Lower leg skin (tissue), 4 donors: ENCODE measurements at places on chromosomes 1 and 21. TPM values are rescaled to one million over a fixed set of nuclear protein-coding genes. Genes with fewer than 3 reads are reported as not detected.

The S100A1 gene
- total RNA-seq = 33.5 TPM

The GBP7 gene
- total RNA-seq = not detected

The PGLYRP4 gene
- 10.2 TPM for total RNA-seq

The SELP gene
- total RNA-seq = 0.44 TPM

The ARHGAP30 gene
- total RNA-seq = 14.8 TPM

The GJA5 gene
- 6.6 TPM for total RNA-seq

The DENND2C gene
- total RNA-seq = 43.0 TPM

The BLACAT1 gene
- not detected for total RNA-seq

The CFAP107 gene
- 0.27 TPM for total RNA-seq

The AZIN2 gene
- total RNA-seq = 13.7 TPM

The SGIP1 gene
- total RNA-seq = 0.39 TPM

The MPZ gene
- total RNA-seq = 8.7 TPM

The ISG15 gene
- 12.9 TPM for total RNA-seq

The F3 gene
- 69.2 TPM for total RNA-seq

The STK40 gene
- total RNA-seq = 59.5 TPM

- no peak for DNase-seq
Measured at GRCh38 chr1:98047171-98047570, 126.3 kb upstream of the DPYD start.

DNA sequence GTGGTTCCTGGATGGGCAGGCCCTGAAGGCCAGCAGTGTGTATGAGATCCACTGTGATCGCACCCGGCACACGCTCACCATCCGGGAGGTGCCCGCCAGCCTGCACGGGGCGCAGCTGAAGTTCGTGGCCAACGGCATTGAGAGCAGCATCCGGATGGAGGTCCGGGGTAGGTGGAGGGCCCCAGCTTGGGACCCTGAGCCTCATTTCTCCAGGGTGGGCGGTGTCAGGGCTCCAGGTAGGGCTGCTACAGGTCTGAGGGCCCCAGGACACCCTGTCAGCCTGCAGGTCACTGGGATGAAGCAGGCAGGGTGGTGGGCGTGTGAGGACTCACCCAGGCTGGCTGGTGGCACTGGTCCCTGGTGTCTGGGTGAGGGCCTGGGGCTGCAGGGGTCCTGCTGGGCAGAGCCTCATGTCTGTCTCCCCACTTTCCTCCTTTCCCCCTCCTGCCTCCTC is 7.8 kb downstream of the OBSCN start:
- DNase-seq = no peak

DNA sequence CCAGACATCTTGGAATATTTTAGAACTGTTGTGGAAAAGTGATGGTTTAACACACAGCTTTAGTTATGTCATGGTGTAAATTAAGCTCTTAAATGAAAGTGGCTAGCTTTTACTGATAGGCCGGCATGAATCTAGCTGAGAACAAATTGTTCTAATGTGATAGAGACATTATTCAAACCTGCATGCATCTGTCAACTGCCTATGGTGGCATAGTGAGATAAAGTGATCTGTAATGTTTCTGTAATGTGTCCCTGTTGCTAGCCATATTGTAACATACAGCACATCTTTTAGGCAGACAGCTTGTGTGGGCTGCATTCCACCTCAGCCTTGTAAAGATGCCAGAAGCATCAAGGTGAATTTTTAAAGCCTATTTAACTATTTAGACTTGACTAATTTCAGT is 16.0 kb downstream of the LRIG2 start:
- no peak for DNase-seq

GRCh38 chr21:26795866-26796329 is 49.3 kb downstream of the ADAMTS1 start:
- DNase-seq = no peak

- no peak for DNase-seq
Measured at GRCh38 chr1:201737352-201738060, 91.5 kb upstream of the IPO9 start.

DNA sequence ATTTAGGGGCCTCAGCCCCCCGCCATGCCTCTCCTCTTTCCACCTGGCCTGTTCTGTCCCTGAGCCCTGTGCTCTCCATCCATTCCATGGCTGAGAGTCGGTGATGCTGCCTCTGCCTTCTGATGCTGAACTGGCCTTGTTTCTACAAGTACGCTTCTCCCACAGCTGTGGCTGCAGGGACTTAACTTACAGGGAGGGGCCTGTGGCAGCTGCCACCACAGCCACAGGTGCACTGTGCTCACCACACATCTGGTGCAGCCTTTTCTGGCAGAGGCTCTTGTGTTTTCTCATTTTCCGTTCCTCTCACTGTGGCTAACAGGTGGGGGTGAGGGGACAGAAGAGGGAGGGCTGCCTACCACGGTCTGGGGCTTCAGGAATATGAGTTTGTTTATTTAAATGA is 4.2 kb downstream of the FMO1 start:
- DNase-seq = no peak

DNA sequence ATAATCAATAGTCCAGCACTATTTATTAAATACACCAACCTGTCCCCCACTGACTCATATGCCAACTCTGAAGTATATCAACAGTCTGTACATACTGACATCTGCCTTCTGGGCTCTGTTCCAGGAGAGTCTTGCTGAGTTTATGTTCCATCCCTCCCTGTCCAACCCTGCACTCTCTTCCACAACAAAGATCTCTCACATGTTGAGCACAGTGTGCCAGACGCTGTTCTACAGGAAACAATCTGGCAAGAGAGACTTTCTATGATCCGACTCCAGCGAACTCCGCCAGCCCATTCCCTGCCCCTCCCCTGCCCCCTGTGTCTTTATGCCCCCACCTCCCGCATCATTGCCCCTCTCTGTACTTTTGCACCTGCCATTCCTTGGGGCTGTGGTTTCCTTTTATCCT is 3.4 kb downstream of the LACTBL1 start:
- DNase-seq = no peak

- DNase-seq = no peak
Measured at GRCh38 chr1:178619042-178619927, 105.8 kb upstream of the RALGPS2 start.

DNA sequence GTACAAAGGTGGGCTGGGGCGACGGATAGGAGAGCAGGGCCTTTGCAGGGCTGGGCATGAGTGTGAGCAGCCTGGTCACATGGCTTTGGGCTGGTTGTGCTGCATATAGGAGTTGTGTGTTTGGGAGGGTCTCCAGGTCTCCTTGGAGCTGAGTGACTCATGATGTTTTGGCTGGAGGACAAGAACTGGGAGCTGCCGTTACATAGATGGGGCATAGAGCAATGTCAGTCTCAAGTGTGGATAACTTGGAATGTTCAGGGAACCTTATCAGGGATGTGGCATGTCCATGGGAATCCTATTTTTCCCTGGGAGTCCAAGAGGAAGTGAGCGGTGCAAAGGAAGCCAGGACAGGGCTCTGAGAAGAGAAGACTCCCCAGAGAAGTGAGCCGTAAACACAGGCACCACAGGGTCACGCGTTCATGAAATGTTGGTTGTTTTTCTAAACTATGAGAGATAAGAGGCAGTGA is 136.4 kb upstream of the KCNE2 start:
- DNase-seq = no peak

DNA sequence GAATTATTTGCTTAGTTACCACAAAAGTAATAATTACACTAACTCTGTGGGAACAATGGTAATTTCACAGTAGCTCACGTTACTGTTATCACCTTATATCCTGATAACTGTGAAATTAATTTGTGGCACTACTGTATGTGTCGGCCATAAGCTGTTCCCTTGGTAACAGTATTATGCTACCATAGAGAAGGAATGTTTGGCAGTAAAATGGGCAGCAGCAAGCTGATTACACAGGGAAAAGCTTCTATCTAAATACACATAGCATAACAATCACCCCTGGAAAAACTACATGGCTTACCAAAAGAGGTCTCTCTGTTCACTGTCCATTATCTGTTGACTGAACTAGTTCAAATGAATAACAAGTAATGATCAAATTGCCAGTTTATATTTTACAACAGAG is 124.1 kb downstream of the DPYD start:
- no peak for DNase-seq

DNA sequence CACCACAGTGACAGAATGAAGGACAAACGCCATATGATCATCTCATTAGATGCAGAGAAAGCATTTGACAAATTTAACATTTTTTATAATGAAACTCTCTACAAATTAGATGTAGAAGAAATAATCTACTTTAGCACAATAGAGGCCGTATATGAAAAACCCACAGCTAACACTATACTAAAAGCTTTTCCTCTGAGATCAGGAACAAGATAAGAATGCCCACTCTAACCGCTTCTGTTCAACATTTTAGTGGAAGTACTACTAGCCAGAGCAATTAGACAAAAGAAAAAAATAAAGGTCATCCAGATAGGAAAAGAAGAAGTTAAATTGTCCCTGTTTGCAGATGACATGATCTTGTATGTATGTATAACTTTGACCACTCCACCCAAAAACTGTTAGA is 109.7 kb downstream of the SLC35F3 start:
- no peak for DNase-seq

GRCh38 chr1:9128166-9128519 is 759 bp downstream of the GPR157 start:
- peak; percentile 38 for DNase-seq

DNA sequence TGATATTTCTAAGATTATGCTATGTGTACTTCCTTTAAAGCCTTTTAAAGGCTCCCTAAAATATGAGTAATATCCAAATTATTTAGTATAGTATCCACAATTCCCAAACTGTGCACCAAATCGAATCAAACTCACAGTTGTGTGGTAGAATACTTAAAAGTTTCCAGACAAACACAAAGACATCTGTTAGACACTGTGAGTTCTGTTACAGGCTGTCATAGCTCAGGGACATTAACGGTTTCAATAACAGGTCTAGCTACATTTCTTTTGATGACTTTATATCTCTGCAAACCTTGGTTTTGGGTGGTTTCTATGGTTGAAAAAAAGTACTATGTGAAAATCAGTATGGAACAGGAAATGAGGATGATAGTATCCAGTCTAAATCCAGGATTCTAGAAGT is 36.9 kb upstream of the NEK7 start:
- no peak for DNase-seq

- no peak for DNase-seq
Measured at GRCh38 chr1:7651203-7651602, 119.9 kb upstream of the VAMP3 start.

GRCh38 chr1:194174528-194174927 is 988.1 kb upstream of the B3GALT2 start:
- DNase-seq = no peak

GRCh38 chr1:149936992-149937705 is 470 bp upstream of the MTMR11 start:
- no peak for DNase-seq

DNA sequence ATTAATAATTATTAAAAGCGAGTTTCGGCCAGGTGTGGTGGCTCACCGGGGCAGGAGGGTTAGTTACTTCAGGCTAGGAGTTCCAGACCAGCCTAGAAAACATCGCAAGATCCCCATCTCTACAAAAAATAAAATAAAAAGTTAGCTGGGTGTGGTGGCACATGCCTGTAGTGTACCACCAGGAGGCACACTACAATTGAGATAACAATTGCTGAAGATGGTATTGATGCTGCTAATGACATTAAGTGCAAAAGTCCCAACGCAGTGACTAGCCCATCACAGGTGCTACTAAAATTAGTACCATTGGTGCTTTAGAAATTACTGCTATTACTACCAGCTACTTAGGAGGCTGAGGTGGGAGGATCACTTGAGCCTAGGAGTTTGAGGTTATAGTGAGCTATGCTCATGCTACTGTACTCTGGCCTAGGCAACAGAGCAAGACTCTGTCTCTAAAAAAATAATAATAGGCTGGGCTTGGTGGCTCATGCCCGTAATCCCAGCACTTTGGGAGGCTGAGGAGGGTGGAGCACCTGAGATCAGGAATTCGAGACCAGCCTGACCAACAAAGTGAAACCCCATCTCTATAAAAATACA is 156.6 kb downstream of the GREM2 start:
- no peak for DNase-seq

DNA sequence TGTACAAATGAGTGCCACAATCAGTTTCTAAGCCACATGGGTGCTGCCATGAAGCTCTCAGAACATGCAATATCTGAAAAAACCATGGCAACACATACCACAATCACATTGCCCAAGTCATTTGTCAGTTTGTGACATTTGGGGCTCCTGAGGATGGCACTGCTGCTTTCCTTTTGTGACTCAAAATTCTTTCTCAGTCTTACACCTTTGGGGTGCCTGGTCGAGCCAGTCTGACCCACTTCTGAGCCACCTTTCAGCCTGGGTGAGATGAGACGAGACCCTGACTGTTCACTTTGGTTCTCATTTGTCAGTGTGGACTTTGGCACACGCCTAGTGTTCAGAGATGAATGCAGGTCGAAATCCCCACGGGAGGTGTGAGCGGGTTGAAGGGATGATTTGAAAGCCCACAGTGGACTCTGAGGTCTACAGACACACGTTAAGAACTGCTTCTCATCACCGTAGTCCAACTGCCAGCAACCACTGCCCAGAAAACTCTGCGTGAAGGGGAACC is 8.0 kb downstream of the BATF3 start:
- no peak for DNase-seq

- DNase-seq = no peak
Measured at GRCh38 chr1:197619008-197619640, 156.2 kb downstream of the DENND1B start.

DNA sequence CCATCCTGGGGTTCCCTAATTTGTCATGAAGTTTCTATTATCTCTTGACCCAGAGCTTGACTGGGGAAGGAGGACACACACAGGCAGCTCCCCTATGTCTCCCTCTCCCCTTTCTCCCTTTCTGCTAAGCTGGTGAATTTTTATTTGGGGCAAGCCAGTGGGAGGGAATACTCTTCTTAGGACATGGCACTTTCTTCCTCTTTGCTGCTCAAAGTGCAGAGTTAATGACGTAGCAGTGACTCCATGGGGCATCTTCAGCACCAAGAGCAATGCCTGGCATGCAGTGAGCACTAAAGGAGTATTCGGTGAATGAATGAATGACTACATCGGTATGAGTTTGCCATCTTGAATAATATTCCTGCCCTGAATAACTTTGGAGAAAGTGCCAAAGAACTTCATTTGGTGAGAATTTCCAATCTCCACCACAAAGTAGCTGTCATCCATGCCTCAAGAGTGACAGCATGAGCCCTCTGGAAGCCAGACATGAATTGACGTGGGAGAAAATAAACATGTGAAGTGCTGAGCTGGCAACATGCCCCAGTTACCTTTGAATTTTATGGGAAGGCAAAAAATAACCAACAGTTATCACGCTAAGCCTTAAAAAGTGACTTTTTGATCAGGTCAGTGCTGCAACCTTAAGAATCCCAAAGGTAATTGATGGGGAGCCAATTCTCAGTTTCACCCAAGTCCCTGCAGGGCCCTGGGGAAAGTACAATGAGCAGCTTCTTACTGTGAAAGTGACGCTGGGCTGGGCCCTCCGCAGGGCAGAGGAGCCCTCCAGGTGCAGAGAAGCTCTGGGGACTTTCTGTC is 22.1 kb upstream of the ATF3 start:
- DNase-seq = no peak
